ENCODE measurements at places on chromosomes 1 and 21. TPM values are rescaled to one million over a fixed set of nuclear protein-coding genes. Genes with fewer than 3 reads are reported as not detected.

C1orf167 gene
- 0.97 TPM for total RNA-seq

NBPF4 gene
- 0.88 TPM for total RNA-seq

CA14 gene
- not detected for total RNA-seq

CD101 gene
- 0.16 TPM for total RNA-seq

TMEM269 gene
- total RNA-seq = 0.68 TPM

KRTAP13-2 gene
- total RNA-seq = not detected

RIMKLA gene
- total RNA-seq = 10.6 TPM

PSMG1 gene
- 86.2 TPM for total RNA-seq

RAP1GAP gene
- 9.3 TPM for total RNA-seq

ADGRB2 gene
- total RNA-seq = 2.2 TPM

TRMT13 gene
- total RNA-seq = 14.5 TPM
